Activated CD4-positive, alpha-beta memory T cell treated with anti-CD3 and anti-CD28 coated beads for 36 hours (primary cell): ENCODE measurements at places on chromosomes 5 and 9.

- H3K4me3 ChIP-seq, result no peak overlapping the region
- H3K36me3 ChIP-seq, result no peaks in the 10 kb centered on the region
- H3K27ac ChIP-seq, result no peak overlapping the region
- peaks cover 4% of the 10 kb centered on the region for H3K4me1 ChIP-seq
- DNase-seq, result no peak
These were observed 7.0 kb downstream of the ADAMTS13 start for GRCh38 chr9:133429214-133429613.

- H3K27ac ChIP-seq, result no peak overlapping the region
- no peaks in the 10 kb centered on the region for H3K4me1 ChIP-seq
- DNase-seq, result no peak
- H3K4me3 ChIP-seq, result no peak overlapping the region
- peaks cover 7% of the 10 kb centered on the region for H3K36me3 ChIP-seq
- H3K27me3 ChIP-seq, result no peaks in the 10 kb centered on the region
These were observed 56.1 kb downstream of the MED10 start for GRCh38 chr5:6322163-6322713.

DNA sequence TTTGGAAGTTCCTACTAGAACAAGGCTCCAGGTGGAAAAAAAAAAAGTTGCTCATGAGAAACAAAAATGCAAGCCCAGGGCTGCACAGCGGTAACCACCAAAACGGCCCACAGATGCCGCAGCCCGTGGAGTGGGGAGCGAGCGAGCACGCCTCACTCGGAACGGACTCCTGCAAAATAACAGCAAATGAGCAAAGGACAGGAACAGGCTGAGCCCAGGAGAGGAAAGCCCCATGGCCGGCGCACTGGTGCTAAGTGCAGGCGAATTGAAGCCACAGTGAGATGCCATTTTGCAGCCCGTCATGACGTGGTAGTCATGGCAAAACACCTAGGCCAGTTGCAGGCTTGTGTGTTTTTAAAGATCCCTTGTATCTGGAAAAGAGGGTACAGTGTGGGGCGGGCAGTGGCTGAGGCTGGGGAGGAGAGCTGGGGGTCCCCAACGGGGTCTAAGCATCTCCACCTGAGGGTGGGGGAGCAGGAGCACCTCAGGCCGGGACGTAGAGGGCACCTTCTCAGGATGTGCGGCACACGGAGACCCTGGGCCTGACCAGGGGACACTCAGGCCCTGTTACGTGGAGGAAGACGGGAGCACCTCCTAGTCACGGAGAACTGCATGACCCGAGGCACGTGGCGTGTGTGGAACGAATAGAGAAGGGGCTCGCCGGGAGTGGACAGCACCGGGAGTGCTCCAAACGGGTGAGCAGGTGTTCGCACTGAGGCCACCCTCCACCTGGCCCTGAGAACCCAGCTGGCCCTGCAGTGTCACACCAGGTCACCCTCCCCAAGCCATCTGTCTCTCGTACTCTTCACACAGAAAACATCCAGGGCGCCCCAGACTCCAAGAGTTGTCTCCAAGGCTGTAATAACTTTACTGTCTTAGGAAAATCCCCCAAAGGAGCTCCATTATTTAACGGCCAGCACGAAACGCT lies 10.7 kb downstream of the GRM6 start:
- no peaks in the 10 kb centered on the region for H3K27me3 ChIP-seq
- H3K27ac ChIP-seq, result no peak overlapping the region
- H3K36me3 ChIP-seq, result peaks cover 1% of the 10 kb centered on the region
- no peaks in the 10 kb centered on the region for H3K4me1 ChIP-seq
- no peak overlapping the region for H3K4me3 ChIP-seq
- no peak for DNase-seq

- no peak overlapping the region for H3K4me3 ChIP-seq
- no peak for DNase-seq
- no peaks in the 10 kb centered on the region for H3K36me3 ChIP-seq
- no peaks in the 10 kb centered on the region for H3K4me1 ChIP-seq
- H3K27ac ChIP-seq, result no peak overlapping the region
- H3K27me3 ChIP-seq, result no peaks in the 10 kb centered on the region
These were observed 89.0 kb downstream of the FRMD3 start for GRCh38 chr9:83449166-83449565.

GRCh38 chr9:13279284-13280141 lies at the start of gene MPDZ:
TSS of gene MPDZ (minus strand) at chr9:13279692. CDS start at chr9:13250315, 29,377 bp downstream.
- no peak for DNase-seq
- H3K27ac ChIP-seq, result no peak within 1 kb of the TSS
- H3K27me3 ChIP-seq, result peaks cover 9% of the 10 kb centered on the region
- no peaks in the 10 kb centered on the region for H3K36me3 ChIP-seq
- no peak within 1 kb of the TSS for H3K4me3 ChIP-seq
- no peaks in the 10 kb centered on the region for H3K4me1 ChIP-seq

DNA sequence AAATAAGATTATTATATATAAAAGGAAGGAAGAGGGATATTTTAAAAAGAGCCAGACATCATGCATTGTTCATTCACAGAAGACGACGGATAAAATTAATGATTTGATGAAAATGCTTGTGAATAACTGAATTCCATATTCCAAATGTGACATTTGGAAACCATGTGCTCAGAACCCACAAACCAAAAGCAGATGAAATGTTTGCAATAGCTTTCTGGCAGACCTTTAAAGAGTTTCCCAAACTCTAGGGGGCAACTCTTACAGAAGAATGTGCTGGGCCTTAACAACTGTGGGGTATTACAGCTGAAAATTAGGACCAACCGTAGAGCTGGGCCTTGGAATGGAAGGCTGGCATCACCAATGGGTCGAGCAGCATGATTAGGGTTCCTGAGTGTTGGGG lies 471.0 kb downstream of the EFNA5 start:
- no peaks in the 10 kb centered on the region for H3K27me3 ChIP-seq
- no peaks in the 10 kb centered on the region for H3K36me3 ChIP-seq
- DNase-seq, result no peak
- no peaks in the 10 kb centered on the region for H3K4me1 ChIP-seq
